ENCODE measurements at places on chromosomes 12 and 14.
A peak's percentile ranks its signal among the peaks of the same experiment; 100 is the strongest.

DNA sequence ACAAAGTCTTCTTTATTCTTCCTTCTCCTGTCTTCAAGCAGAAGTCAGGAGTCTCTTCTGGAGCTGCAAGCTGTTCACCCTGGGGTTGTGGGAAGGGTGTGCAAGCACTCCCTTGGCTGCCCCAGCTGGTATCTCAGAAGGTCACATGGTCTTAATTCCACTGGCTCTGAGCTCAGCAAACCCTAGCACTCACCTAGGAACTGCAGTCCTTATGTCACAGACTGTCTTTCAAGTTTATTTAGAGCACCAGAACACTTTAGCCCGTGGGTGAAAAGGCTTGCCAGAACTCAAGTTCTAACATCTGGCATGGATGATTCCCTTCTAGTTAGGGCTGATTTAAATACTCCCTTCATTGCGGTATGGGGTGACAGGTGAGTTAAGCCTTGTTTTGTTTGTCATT lies 379.0 kb downstream of the CCER1 start:
- DNase-seq = no peak

GRCh38 chr14:50677527-50678063 lies 9.5 kb upstream of the SAV1 start:
- no peak for DNase-seq

DNA sequence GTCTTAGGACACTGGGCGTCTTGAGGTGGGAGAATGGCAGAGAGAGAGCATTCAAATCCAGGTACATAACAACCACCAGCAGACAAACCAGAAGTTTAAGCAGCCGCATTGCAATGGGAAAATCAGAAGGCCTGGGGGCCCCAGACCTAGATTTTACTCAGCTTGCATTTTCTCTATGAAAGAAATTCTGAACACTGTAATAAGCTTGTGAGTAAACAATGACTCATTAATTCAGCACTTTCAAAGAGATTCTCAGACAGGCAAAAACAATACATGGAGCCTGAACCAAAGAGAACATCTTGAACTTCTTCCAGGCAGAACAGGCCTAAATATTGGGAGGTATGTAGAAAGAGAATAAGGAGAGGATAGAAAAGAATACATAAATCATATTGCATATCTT lies 69.8 kb upstream of the IFNG-AS1 start:
- DNase-seq = no peak

GRCh38 chr12:129179941-129180553 lies 326.8 kb downstream of the GLT1D1 start:
- no peak for DNase-seq

- no peak for DNase-seq
These were observed 51.8 kb downstream of the PRIMA1 start for GRCh38 chr14:93736378-93737014.

DNA sequence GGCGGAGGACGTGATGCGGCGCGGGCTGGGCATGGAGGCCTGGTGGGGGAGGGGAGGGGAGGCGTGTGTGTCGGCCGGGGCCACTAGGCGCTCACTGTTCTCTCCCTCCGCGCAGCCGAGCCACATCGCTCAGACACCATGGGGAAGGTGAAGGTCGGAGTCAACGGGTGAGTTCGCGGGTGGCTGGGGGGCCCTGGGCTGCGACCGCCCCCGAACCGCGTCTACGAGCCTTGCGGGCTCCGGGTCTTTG lies 303 bp downstream of the GAPDH start:
- DNase-seq = no peak

DNA sequence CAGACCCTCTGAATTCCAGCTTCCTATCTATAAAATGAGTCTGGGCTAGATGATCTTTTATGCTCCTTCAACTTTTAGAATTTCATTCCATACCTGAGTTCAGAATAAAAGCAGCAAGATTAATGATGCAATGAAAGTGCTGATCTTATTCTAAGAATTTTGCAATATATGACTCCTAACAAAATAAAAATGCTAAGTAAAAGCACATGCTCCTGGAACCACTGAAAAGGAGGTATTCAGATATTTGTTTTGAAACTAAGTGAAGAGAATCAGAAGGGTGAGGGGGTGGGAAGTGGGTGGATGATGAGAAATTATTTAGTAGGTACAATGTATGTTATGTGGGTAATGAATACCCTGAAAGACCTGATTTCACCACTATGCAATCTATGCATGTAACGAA lies 216.6 kb downstream of the PTPRO start:
- no peak for DNase-seq

GRCh38 chr12:105765053-105766014 lies 373.4 kb downstream of the NUAK1 start:
- DNase-seq = no peak

DNA sequence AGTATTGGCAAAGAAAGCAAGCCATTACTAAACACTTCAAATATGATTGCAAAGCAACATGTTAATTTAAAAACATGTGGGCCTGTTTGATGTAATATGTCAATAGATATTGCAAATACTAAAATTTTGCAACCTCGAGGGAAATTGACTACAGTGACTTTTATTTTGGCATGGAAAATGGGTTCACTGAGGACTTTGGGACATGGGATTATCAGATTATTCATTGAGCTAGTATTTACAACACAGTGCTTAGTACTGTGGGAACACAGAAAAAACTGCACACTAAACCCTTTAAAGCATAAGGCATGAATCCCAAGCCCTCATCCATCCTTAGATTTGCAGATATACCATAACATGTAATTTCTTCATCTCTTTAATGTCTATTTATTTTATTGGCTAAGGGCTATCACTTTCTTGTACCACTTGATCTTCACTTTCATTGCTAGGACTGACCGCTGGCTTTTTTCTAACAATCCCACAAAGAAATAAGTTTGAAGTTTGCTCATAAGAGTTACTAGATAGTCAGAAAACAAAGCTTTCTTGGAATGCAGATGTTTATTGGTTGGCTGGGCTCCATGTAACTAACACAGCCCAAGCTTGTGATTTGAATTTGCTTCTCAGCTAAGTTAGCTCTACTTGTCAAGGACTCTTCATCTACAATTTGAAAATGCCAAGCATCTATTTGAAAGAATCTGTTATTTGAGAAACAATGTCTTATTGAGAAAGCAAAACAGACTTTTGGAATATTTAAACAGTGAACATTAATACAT lies 48.7 kb downstream of the PPFIBP1 start:
- DNase-seq = no peak

- no peak for DNase-seq
These were observed 4.4 kb downstream of the ZBTB42 start for GRCh38 chr14:104805326-104805678.

DNA sequence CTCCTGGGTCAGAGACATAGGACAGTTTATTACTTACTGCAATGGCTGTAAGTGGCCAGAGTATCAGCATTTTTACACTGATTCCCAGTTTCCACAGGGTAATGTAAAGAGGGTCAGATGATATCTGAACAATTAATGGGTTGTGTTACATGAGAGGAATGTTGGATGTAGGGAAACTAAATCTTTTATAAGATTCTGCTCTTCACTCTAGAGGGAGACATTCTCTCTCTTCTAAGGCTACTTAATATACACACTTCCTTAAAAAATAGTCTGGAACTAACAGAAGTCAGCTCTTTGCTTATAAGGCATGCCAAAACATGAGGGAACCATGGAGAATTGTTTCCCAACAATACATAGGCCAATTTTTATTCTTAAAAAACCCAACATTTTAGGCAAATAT lies 389.8 kb downstream of the ETNK1 start:
- no peak for DNase-seq

- no peak for DNase-seq
These were observed 2.1 kb downstream of the LUM start for GRCh38 chr12:91109148-91109564.

- DNase-seq = no peak
These were observed 313.9 kb downstream of the BCL11B start for GRCh38 chr14:98958048-98958631.

GRCh38 chr14:100566119-100566518 lies 21.1 kb downstream of the BEGAIN start:
- DNase-seq = no peak

DNA sequence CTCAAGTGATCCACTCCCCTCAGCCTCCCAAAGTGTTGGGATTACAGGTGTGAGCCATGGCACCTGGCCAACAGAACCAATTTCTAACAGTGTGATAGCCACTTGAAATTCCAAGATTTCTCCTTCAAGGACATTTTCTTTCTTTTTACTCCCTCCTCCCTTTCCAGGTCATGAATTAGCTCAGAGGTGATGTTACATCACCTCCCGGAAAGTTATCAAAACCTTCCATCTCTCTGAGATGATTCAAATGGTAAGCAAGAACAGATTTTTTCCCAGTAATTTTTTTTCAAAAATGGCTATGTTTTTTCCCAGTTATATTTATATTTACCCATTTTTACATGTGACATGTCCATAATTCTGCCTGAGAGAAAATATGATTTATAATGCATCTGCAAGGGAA lies 15.6 kb upstream of the SMAGP start:
- DNase-seq = no peak

GRCh38 chr14:53696217-53696965 lies 260.2 kb downstream of the BMP4 start:
- no peak for DNase-seq

GRCh38 chr12:59429766-59430165 lies 166.1 kb upstream of the SLC16A7 start:
- DNase-seq = no peak

DNA sequence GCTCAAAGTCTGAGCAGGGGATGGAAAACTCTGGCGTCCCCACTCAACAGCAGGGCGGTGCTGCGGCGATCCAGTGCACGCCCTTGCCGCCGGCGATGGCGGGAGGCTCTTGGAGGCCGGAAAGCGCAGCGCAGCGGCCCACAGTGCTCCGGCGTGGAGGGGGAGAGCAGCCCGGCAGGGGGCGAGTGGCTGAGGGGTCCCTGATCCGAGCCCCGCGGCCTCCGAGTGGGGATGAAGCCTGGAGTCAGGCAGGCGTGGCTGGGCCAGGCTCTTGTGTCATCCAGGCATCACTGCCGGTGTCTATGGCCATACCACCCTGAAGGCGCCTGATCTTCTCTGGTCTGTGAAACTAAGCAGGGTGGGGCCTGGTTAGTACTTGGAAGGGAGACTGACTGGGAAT lies 183.1 kb downstream of the ALG10 start:
- DNase-seq = no peak

DNA sequence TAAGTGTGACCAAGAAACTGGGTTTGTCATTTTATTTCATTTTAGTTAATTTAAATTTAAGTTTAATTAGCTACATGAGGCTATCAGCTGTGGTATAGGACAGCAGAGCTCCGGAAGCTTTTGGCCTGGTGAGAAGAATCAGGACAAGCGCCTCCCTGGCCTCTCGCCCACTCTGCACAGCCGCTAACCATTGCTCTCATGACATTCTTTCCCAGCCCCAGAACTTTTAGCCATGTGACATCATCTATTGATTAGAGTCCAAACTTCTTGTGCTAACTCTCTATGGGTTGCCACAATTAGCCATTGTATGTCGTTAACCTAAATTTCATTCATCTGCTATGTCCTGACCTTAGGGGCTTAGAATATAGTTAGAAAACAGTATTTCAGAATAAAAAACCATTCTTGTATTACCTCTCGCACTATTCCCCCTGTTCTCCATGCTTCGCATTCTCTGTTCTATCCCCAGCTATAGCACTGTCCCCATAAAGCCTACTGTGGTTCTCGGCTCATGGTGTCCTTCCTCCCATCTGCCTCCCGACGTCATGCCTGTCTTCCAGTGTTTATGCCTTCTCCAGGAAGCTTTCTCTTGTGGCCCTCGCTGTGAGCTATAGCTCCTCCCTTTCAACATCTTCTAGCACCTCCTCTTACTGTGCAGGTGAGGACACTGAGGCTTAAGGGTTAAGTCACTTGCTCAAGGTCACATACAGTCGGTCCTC lies 23.5 kb downstream of the SSH1 start:
- no peak for DNase-seq

- DNase-seq = peak; percentile 88
These were observed at the start of gene KDM5A for GRCh38 chr12:389142-390096. Gene KDM5A (minus strand): TSS chr12:389320. CDS start chr12:389091, 229 bp downstream.

GRCh38 chr12:75908961-75909605 lies 122.5 kb downstream of the PHLDA1 start:
- no peak for DNase-seq

DNA sequence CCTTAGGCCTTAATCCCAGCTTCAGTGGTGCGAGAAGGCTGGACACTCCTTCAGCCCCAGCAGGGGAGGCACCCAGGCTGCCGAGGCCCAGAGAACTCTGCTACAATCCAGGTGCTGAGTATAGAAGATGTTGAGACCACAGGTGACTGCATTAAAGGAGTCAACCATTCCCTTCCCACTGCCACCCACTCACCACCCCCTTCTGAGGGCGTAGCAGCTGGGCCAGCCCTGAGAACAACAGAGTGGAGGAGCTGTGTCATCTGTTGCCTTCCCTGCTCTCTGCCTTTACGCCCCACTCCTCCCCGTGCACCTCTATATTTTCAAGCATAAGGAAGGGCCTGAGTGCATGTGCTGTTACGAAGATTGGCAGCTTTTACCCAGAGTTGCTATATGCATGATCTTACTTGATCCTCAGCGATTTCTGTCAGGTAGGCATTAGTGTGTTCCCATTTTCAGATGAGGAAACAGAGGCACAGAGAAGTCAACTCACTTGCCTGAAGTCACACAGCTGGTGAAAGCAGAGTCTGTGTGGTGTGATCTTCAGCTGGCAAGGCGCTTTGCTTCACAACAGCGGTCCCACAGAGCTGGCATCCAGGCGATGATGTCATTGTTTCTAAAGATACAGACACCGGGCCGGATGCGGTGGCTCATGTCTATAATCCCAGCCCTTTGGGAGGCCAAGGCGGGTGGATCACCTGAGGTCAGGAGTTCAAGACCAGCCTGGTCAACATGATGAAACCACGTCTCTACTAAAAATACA lies 46.7 kb downstream of the RIN3 start:
- DNase-seq = no peak

GRCh38 chr12:101174541-101174940 lies 35.5 kb downstream of the SLC5A8 start:
- no peak for DNase-seq

DNA sequence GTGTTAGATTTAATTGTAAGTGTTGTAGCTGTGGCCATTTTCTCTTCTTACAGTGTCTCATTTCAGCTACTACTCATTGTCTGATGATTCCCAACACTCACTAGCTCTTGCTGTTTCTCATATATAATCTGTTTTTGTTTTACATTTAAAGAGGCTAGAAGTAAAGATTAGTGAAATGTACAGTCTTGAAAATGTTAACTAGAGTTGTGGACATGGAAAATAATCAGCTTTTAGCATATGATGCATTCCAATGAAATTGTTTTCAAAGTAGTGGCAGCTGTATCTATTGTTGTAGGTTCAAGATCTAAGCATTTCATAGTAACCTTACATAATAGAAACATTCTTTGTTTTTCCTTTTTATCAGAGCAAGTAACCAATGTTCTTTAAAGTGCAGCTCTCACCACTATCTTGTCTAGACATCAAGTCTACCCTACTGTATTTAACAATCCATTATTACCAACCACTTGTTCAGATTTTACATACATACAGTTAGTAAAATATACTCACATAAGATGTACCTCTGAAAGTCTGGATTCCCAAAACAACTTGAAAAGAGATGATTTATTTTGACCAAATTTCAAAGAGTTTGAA lies 76.9 kb downstream of the PPHLN1 start:
- DNase-seq = no peak

GRCh38 chr12:5236022-5236640 lies 192.5 kb downstream of the KCNA5 start:
- no peak for DNase-seq

Measured in activated gamma-delta T cell treated with Interleukin-2 at 50 U/mL for 16 hours (primary cell).